ENCODE measurements at places on chromosomes 16 and 17.

DNA sequence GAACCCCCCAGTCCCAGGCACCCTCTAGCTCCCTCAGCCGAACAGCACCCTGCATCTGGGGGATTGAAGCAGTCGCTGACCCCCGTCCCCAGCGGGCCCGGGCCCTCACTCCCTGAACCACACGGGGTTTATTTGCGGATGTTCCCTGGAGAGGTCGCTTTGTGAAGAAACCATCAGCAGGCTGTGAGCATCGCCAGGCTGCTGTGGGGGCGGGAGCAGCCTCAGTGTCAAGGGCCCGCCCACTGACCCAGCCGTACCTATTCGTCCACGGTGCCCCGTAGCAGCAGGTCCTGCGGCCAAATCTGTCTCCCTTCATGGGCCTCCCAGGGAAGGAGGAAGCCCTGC lies 6.4 kb upstream of the RAB40C start:
- no peak for DNase-seq

- DNase-seq: no peak
These were observed 50.8 kb upstream of the PVALEF start for GRCh38 chr17:81114351-81115093.

DNA sequence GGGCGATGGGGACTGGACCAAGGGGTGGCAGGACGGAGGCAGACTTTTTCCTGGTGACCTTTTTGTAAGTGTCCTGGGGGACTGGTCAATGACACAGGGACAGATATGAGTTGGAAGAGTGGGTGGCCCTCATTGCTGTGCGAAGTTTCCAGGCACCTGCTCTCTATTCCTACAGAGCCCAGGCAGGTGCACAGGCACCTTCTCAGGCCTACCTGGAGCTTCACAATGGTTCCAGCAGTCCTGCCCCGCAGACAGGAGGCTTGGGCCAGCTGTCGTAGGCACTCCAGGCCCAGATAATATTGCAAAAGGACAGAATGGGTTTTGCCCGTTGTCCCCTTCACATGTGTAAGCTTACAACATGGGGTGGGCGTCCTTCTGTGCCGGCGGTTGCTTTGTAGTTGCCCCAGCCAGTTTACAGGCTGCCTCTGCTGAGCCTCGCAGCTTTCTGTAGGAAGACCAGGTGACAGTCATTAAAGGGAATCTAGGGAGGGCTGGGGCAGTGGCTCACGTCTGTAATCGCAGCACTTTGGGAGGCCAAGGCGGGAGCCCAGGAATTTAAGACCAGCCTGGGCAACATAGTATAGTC lies 84.3 kb downstream of the ARHGAP23 start:
- no peak for DNase-seq

DNA sequence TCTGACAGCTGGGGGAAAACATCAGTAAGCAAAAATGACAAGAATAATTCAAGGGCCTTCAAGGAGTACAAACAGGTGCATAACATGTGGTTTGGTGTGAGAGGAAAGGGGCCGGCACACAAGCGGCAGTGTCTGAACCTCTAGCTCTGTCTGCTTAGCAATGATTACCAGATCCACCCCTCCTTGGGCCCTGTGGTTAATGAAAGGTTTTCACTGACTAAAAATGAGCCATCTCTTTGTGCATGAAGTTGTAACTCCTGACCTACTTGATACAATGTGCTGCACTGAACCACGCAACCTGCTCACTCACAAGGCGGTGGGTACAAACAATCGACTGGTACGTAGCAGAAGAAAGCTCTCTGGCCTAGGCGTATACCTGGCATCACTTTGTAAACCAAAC lies 15.1 kb downstream of the FAM117A start:
- peak; percentile 44 for DNase-seq

- DNase-seq: no peak
These were observed 25.5 kb downstream of the SERPINF1 start for GRCh38 chr17:1787301-1787902.
